ENCODE measurements at places on chromosomes 7 and 10.

DNA sequence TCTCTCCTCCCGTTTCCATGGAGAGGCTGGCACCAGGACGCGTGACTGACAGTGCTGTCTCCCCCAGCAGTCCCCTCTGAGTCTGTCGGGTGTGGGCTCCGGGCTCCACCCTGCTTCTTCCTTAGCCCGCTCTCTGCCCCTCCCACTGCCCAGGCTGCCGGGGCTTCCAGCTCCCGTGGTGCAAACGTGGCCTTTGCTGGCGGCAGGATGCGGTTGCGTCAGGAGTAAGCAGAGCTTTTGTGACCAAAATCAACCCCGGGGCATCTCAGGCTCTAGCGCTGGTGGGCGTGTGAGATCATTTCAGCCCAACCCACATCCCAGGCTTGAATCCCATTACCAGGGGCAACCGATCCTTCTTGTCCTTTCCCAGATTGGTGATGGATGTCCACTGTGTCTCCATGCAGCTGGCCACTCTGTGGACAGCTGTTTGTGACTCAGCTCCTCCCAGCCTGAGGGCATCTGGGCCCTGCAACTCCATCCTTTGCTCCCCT lies 28.2 kb downstream of the PTPRE start:
- no peak for DNase-seq

GRCh38 chr10:95478185-95478584 lies 83.0 kb downstream of the SORBS1 start:
- DNase-seq = no peak

GRCh38 chr10:116385311-116385710 lies 42.3 kb upstream of the PNLIPRP3 start:
- DNase-seq = no peak

DNA sequence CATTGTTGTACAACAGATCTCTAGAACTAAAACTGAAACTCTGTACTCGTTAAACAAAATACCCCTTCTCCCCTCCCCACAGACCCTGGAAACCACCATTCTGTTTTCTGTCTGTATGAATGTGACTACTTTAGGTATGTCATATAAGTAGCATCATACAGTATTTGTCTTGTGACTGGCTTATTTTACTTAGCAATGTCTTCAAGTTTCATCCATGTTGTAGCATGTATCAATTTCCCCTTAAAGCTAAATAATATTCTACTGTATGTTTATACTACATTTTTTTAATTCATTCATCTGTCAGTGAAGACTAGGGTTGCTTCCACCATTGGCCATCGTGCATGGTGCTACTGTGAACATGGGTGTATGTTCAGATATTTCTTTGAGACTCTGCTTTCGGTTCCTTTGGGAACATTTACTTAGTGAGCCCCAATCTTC lies 71.2 kb upstream of the RPA3 start:
- DNase-seq = no peak

DNA sequence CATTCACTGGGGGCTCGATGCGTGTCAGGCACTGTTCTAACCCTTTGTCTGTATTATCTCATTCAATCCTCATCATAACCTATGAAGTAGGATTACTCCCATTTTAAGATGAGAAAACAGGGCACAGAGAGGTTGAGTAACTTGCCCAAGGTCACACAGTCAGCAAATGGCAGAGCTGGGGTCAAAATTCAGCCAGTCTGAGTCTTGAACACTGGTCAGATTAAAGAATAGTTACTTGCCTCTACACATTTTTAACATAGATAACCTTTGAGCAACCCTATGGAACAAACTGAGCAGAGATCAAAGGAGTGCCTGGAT lies 27.2 kb downstream of the INSIG1 start:
- DNase-seq = no peak

DNA sequence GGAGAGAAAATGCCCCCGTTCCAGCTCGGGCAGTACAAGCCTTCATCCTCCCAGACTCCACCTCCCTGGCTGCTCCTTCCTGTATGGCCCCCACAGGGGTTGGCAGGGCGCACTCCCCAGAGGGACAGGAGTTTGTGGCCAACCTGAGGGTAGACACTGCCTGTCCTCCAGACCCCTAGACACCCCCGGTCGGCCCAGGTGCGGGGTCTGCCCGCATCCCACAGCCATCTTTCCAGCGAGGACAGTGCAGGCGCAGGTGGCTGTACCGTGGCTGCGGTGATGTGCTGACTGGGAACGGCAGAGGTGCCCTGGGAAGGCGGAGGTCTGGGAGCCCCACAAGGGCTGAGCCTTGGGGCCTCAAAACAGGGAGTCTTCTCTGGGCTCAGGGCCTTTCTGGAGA lies 81.5 kb downstream of the LHPP start:
- DNase-seq = no peak

- no peak for DNase-seq
Observed at GRCh38 chr7:51236470-51237132, 80.0 kb downstream of the COBL start.

DNA sequence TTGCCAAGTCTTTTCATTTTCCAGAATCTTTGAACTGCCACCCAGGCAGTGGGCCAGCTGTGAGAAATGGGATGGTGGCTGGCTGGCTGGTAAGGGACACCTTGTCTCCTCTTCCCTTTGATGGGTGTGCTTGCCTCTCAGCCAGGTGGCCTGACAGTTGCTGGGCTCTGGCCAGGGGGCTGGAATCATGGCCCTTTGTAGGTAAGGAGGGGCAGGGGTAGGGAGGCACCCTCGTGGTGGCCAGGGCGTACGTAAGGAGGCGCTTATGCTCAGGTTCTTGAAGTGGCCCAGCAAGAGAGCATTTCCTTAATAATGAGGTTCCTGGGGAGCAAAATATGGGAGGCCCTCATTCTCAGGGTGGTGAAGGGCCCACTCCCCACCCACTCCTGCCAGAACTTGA lies 33.0 kb upstream of the GOLGA7B start:
- DNase-seq = no peak

- no peak for DNase-seq
Observed at GRCh38 chr10:70616761-70617160, 14.2 kb upstream of the PRF1 start.

DNA sequence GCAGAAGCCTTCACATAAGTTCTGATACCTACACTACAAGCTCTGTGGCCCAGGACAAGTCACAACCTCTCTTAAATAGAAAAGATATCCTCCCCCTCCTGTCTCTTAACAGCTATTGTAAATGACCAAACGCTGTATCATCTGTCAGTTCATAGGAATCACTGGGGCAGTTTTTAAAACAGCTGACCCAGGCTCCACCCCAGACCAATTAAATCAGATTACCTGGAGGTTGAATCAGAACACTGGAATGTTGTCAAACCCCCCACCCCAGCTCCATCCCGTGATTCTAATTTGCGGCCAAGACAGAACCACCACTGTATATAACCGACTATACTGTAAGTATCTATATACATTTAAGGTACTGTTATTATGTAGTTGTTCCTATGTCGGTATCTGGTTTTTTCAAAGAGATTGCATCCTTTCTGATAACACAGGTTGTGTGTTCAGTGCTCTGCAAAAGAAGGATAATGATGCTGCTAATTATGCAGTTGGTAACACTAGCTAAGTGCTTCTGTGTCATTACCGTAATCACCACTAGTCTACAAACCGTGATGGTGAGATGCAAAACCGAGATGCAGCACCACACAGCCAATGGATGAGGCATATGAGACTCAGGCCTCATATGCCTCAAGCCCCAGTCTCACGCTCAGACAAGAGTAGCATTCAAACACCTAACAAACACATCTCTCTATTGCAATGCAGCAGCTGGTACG lies 47.4 kb downstream of the TNS3 start:
- DNase-seq = no peak

Measured in Jurkat, Clone E6-1 (cell line).